ENCODE measurements at places on chromosomes 6 and 20.

DNA sequence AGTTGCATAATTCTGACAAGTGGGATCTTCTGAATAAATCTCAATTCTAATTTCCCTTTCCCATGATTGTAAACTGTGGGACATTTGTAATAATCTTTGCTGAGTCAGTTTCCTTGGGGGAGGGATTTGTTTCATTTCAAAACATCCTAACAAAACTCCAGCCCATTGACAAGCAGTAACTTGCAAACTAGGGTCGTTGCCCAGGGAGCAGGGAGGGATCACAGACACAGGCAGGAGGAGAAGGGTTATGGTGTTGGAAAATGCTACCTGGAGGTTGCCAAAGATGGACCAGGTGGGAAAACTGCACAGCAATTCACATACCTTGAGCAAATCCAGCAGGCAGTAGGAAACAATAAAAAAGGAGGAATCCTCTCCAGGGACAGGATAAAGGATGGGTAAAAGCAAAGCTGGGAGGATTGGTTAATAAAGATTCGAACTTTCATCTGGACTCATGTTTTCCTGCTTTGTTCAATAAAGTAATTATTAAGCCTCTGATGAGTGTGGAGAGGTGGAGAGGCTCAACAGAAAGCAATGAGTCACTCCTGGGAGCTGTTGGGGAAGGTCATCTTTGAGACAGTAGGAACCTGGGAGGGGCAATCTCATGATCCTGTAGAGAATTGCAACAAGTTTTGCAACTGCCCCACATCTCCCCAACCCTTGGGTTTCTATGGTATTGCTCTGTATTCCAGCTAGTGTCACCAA lies 87.3 kb upstream of the AKIRIN2 start:
- DNase-seq, result peak; percentile 95

DNA sequence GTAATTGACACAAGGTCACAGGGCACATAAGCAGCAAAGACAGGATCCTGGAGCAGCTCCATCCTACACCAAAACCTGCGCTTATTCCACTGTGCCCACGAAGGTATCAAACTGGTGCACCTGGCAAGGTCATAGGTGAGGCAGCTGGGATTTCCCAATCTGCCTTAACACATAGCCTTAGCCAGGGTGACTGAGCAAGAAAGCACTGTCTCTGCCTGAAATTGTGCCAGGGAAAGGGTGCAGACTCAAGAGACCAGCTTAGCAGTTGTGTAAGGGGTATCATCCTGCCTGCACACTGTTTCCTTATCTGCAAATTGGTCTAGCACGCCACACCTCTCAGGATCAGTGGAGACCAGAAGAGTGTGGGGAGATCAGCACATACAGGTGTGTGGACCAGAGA lies 82.8 kb downstream of the MAFB start:
- no peak for DNase-seq

DNA sequence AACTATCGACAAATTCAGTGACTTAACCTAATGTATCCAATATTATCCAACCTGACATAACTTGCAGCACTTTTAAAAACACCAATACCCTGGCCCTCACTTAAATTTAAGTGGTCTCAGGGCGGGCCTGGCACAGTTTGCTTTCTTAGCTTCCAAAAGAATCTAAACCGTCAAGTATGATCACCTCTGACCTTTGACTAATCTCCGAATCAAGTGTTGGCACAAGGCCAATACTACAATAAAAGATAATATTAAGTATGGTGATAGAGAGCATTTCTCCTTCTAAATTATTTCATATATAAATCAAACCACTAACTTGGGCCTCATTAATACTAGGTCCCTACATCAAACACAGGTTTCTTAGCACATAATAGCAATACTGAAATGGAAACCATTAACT lies 153.0 kb downstream of the PTPRK start:
- no peak for DNase-seq

- no peak for DNase-seq
Observed at GRCh38 chr6:149168968-149169367, 148.5 kb upstream of the TAB2 start.

DNA sequence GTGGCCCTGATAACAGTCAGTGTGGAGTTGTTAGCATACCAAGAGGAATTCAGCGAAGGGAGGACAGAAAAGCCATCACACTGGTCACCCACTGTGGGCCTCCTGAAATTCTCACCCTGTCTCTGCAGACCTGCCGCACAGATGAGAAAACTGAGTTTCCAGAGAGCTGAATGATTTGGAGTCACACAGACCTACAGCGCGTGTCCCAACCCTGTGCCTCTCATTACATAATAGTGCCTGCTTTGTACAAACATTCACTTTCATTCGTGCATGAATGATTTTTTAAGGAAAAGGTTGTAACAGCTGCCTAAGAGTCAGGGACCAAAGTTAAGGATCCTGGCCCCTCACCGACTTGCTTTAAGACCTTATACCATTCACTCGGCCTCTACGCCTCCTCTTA lies 62.7 kb downstream of the THBS2 start:
- DNase-seq, result no peak

DNA sequence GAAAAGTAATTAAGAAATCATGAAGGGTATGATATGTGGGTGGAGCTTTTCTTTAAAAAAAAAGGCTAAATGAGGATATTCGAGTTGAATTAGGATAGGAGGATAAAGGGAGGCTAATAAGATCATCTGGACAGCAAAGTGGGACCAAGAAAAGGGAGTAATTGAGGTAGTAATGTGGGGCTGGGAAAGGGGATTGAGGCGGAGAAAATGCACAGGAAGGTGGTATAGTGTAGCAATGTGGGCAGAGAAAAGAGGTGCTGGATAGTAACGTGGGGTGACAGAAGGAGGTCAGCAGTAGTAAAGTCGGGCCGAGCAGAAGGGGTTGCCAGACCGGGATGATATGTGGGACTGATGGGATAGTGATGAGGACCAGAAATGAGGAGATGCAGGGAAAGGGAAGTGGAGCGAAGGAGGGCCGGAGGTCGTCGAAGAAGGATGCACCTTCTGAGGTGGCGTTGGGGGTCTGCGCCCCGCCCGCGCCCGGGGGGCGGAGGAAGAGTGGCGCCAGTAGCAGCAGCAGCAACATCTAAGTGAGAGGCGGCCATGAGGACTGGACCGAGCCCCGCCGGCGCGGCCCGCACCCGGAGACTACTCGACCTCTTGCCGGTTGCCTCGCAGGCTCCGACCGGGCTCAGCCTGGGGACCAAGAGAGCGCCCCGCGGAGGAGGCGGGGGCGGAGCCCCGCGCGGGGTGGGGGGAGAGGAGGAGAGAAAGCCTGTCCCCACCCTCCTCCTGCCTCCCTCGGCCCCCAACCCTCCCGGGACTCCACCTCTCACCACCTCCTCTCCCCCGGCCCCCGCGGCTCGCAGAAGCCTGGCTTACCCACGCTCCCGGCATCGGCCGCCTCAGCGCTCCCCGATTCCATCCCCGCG lies 887 bp downstream of the GABBR1 start:
- DNase-seq, result no peak

DNA sequence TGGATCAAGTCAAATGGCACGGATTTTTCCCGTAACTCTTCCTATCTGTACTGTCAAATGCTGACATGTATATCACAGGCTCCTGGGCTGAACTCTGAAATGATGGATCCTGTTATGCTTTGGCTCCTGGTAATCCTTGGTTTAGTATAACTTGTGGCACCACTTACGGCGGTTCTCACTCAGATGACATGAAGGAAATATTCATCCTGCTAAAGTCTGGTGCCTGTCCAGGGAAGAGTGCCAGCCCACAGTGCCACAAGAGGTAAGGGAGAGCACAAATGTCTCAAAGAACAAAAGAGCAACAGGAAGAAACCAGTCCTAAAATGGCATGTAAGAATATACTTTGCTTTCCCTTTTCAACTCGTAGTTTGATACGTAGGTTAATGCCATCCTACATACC lies 93.1 kb upstream of the TAB2 start:
- DNase-seq, result no peak

DNA sequence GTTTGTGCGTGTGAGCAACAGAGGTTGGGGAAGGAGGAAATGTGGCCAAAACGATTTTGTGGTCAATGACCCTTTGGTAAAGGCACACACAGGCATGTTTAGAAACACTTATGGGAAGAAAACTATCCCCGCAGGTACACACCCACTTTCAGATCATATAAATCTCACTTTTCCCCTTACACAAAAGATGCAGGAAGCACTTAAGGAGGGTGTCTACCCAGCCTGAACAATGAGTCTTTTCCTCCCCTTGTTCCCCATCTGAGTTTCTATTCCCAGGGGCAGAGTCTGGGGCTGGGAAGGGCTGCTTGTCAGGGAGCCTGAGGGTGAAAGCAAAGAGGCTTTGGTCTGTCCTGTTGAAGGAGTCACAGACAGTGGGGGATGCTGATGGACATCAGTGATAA lies 193.2 kb upstream of the SALL4 start:
- DNase-seq, result no peak

- DNase-seq, result no peak
Observed at GRCh38 chr6:152821525-152821924, 70.9 kb downstream of the VIP start.

DNA sequence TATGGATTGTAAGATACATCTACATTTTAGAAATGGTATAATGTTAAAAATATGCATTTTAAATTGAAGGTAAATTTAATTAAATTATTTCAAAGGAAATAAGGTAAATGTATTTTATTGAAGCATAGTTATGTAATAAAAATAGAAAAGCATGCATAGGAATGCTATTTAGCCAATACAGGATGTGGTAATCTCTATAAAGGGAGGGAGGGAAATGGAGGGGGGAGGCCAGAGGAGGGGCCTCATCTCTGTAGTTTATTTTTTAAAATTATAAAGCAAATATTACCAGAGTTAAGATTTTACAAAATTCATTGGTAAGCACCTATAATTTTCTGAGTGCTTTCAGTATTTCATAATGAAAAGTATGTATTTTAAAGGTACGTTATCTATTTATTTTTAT lies 27.2 kb downstream of the SLC16A10 start:
- DNase-seq, result no peak

- no peak for DNase-seq
Observed at GRCh38 chr20:35462351-35462750, 7.0 kb downstream of the CEP250 start.

GRCh38 chr20:61331543-61331942 lies 79.5 kb downstream of the CDH4 start:
- no peak for DNase-seq

GRCh38 chr6:40440053-40440452 lies 147.1 kb downstream of the LRFN2 start:
- DNase-seq, result peak; percentile 59

DNA sequence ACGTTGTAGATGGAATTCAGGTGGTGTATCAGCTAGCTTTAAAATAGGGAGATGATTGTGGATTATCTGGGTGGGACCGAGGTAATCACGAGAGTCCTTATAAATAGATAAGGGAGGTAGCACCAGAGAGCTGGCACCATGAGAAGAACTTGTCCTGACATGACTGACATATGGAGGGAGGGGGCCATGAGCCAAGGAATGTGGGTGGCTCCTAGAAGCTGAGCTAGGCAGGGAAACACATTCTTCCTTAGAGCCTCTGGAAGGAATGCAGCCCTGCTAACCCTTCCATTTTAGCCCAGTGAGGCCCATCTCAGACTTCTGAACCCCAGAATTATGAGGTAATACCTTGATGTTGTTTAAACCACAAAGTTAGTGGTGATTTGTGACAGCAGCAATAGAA lies 321.1 kb upstream of the SULF2 start:
- no peak for DNase-seq

DNA sequence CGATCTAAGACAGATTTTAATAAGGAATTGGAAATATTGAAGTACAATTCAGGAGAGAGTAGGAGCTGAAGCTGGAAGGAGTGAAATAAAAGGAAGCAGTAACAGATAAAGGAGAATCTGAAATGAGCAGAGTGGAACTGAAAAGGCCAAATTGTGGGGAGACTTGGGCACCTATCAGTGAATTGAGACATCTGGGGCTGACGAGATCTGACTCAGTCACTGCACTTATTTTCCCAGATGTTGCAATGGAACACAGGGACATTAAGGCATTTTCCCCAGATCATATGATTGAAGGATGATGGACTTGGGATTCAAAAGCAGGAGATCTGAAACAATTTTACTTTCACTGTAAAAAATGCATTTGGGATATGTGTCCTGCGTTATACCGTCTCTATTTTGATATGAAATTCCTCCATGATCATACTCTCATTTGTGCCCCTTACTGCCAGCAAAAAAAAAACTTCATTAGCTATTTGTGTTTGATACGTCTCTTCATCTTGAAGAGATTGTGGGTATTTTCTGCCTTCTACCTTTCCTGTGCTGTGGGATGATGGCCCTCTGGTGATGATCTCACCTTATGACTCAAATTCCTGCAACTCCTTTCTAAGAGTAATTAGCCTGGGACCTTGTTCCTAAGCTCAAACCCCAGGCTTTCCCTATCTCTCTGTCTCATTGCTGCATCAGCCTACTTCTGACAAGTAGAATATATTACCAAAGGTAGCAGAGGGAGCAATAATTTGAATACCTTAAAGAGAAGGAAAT lies 278.5 kb upstream of the MAN1A1 start:
- no peak for DNase-seq

DNA sequence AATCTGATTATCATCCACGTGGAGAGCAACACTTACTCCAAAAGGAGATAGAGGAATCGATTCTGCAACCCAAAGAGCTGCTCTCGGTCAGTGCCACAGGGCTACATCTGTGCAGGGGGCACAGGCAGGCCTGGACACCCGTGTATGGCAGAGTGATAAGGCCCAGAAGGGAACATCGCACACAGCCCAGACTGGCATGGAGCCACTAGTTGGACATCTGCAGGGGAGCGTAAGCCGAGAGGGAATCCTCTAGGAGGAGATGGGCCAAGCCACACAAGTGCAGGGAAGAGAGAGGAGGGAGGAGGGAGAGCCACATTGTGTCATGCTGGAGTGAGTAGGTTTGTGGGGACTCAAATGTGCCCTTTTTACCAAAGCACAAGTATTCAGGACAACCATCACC lies 50.4 kb upstream of the ENTPD6 start:
- DNase-seq, result no peak

DNA sequence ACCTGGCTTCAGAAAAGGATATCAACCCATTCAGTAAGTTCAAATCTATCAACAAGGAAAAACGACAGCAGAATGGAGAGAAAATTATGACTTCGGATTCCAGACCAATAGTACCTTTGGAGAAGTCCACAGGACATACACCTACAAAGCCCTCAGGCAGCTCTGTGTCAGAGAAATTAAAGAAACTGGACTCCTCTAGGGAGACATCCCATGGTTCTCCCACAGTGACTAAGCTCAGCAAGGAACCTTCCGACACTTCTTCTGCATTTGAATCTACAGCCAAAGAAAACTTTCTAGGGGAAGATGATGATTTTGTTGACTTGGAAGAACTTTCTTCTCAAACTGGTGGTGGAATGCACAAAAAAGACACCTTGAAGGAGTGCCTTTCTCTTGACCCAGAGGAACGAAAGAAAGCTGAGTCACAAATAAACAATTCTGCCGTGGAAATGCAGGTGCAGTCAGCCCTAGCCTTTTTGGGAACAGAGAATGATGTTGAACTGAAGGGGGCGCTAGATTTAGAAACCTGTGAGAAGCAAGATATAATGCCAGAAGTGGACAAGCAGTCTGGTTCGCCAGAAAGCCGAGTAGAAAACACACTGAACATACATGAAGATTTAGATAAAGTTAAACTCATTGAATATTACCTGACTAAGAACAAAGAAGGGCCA lies 67.4 kb upstream of the HINT3 start:
- DNase-seq, result peak; percentile 36

All from inflammatory macrophage (primary cell).